ENCODE measurements at places on chromosomes 6 and 20.

- no peak for DNase-seq
Measured at GRCh38 chr6:142058551-142059290, 74.0 kb upstream of the GJE1 start.

- DNase-seq: no peak
Measured at GRCh38 chr6:134474955-134475354, 157.0 kb upstream of the SGK1 start.

DNA sequence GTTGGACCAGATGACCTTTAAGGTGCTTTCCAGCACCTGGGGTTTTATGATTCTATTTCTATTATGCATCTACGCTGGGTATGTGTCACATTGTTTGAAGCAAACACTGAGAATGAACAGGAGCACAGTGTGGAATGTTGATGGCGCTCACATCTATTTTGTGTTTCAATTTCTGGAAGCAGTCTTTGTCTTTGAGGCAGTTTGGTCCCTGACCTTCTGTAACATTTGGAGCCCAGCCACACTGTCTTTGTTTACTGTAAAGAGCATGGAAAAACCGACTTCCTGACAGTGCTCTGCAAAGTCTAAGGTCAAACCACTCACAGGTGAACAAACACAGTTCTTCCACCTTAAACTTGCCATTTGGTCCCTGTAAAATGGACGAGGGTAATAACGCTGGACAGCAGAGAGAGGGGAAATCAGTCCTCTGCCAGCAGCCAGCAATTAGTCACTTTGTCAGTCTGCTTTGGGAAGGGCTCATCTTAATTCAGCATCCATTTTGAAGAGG, 155.5 kb downstream of the PRL start:
- no peak for DNase-seq

DNA sequence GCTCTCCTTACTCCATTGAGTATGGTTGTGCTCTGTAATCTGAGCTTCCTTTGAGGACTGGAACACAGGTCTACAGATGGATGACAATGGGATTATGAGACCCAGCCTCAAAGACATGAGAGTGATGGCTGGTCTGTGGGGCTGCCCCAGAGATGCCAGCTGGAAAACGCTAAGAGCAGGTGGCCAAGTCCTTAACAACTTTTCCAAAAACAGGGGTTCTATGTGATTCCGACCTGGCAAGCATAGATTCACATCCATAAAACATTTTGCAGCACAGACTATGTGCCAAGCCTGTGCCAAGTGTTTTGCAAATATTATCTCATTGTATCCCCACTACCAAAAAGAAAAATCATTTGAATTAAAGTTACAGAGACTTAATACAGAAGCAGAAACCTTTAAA, 270.4 kb downstream of the PTPRT start:
- no peak for DNase-seq

- DNase-seq: no peak
Measured at GRCh38 chr20:17617868-17618672, 48.2 kb downstream of the DSTN start.

DNA sequence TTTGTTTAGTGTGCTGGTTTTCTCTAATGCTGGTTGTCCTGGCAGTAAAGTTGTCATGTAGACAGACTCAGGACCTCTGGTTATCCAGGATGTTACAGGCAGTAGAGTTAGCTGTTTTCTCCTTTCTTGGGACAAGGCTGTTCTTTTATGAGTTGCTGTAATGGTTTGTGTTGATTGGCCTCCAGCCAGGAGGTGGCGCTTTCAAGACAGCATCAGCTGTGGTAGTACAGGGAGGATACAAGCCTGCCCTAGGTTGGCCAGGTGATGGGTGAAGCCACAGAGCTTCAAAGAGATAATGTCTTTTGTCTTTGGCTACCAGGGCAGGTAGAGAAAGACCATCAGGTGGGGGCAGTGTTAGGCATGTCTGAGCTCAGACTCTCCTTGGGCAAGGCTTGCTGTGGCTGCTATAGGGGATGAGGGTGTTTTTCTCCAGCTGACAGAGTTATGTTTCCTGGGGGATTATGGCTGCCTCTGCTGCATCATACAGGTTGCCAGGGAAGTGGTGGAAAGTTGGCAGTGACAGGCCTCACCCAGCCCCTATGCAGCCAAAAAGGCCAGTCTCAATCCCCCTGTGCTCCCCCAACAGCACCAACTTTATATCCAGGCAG, 127.2 kb upstream of the TAB2 start:
- DNase-seq: peak; percentile 75

GRCh38 chr6:6746333-6746969, 157.9 kb downstream of the LY86 start:
- no peak for DNase-seq

- no peak for DNase-seq
Measured at GRCh38 chr6:90384720-90385119, 88.1 kb upstream of the BACH2 start.

DNA sequence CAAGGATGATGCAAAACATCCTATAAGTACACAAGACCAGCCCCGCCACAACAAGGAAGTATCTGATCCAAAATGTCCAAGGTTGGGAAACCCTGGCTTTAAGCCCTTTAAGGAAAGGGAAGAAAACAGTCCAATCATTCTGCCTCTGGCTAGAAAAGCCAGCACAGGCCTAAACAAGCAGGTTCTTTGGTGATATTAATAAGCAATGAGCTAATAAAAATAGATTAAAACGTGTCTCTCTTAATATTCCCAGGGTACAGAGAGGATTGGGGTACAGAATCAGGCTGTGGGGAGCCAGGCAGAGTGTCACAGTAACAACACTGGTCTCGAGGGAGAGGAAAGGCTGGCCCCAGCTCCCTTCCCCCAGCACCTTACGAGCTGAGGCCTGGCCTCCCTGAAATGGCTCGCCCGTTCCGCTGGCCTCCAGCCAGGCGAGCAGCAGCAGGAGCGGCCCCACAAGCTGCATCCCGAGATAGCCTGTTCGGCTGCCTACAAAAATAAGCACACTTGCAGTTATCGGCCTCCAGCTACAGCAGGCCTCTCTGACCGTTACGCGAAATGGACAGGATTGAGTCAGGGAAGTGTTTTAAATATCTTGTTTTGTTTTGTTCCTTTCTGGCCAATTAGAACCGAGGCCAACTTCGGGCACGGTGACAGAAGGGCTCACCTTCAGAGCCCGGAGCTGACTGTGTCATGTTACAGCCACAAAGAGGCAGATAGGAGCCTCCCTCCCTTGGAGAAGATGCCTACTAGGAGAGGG, 4.0 kb upstream of the ZMYND8 start:
- no peak for DNase-seq

GRCh38 chr6:30363459-30363858, 18.5 kb downstream of the RPP21 start:
- DNase-seq: no peak

DNA sequence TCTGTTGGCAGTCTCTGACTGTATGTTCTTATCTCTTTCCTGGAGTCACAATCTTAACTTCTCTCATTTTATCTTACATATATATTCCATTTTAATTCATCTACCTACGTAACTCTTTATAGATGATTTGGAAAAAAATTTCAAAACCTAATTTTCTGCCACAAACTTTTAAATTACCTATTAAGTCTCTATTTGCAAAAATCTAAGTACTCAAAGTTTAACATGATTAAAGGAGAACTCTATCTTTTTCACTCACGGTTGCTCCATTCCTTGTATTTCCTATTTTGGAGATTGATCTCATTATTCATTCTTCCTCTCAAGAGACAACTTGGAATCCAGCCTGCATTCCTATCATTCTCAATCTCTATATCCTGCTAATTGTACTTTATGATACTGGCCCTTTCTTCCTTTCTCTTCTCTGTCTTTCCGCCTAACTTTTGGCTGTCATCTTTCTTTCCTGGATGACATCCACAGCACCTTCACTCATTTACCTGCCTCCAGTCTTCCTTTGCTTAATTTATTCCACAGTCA, 1071.1 kb upstream of the CITED2 start:
- no peak for DNase-seq

- no peak for DNase-seq
Measured at GRCh38 chr20:44422083-44422482, 53.6 kb upstream of the TTPAL start.

- no peak for DNase-seq
Measured at GRCh38 chr20:44714701-44715498, at the start of gene CCN5. Gene CCN5, plus strand, starts transcription at chr20:44715369. Its CDS starts 22 bp downstream, at chr20:44715391.

DNA sequence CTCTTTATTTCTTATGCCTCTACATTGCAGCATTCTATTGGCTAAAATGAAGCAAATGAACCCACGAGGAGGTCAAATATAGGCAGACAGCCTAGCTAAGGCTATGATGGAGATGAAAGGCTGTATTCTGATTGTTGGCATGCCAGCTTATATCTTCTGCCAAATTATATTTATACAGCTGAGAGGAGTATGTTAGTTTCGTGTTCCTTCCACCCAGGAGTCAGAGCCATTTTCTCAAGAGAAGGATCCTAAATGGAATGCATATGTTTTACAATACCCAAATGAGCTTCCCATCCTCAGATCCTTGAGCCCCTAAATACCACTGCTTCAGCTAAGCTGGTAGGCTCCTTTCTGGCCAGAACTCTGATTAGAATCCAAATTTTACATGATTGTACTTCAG, 178.4 kb upstream of the HDDC2 start:
- DNase-seq: no peak

DNA sequence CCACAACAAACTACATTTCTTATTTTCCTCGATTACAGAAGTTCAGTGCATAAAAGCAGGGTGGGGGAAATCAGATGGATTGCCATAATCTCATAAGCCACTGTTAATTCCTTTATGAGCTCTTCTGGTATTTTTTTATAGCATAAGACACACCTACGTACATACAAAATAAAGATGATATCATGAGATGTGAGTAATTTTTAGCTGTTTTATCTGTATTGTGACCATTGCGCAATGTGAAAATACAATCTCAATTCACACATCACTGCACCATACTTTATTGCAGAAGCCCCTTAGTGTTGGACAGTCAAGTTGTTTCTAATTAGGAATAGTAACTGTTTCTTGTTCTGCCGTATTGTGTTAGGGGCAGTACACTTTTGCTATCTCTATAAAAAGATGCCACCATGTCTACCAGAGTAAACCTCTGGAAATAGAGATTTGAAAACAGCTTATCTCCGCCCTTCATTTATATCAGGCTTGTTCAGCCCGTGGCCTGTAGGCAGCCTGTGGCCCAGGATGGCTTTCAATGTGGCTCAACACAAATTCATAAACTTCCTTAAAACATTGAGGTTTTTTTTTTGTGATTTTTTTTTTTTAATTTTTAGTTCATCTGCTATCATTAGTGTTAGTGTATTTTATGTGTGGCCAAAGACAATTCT, 90.4 kb downstream of the FARS2 start:
- DNase-seq: no peak

- DNase-seq: no peak
Measured at GRCh38 chr6:144447472-144447871, 162.3 kb downstream of the UTRN start.

DNA sequence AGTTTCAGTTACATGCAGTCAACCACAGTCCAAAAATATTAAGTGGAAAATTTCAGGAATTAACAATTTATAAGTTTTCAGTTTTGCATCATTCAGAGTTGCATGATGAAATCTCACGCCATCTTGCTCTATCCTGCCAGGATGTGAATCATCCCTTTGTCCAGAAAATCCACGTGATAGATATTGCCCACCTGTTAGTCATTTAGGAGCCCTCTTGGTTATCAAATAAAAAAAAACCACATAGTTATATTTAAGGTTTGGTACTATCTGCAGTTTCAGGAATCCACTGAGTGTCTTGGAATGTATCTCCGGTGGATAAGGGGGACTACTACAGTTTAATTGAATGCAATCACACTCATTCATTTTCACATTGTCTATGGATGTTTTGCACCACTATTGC, 1249.0 kb upstream of the CITED2 start:
- no peak for DNase-seq

- no peak for DNase-seq
Measured at GRCh38 chr20:49646528-49646927, 67.2 kb downstream of the B4GALT5 start.

DNA sequence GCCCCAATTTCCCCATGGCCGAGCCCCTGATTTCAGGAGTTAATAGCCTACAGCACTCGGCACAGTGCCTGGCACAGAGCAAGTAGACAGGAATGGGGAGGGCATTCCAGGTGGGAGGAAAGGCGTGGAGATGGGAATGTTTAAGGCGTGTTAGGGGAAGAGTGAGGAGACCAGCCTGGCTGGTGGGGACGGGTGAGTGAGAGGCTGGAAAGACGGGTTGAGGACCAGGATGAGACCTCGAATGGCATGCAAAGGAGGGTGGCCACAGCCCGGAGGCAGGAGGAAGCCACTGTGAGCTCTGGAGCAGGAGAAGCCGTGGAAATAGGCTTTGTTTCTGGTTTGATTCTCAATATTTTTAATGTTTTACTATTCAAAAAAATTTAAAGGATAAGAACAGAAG, 49.5 kb downstream of the CEBPB start:
- no peak for DNase-seq

- DNase-seq: no peak
Measured at GRCh38 chr6:124226396-124226795, 422.7 kb downstream of the NKAIN2 start.

- no peak for DNase-seq
Measured at GRCh38 chr6:34332251-34333198, 59.9 kb downstream of the NUDT3 start.

DNA sequence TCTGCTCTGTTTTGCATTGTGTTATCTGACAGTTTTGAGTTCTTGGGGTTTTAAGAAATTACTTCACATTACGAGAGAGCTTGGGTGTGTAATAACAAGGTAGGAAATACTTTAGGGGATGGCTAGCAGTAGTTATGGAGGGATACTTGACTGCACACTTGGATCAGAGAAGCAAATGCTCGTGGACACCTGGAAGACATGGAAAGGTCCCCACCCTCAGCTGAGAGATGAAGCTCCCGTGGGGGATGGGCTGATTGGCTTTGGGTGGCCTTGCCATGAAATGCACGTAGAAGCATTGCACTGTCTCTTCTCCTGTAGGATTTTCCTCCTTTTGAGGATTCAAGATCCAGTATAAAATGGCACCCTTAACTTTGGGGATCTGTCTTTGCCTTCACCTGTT, 61.5 kb upstream of the UNC93A start:
- no peak for DNase-seq

DNA sequence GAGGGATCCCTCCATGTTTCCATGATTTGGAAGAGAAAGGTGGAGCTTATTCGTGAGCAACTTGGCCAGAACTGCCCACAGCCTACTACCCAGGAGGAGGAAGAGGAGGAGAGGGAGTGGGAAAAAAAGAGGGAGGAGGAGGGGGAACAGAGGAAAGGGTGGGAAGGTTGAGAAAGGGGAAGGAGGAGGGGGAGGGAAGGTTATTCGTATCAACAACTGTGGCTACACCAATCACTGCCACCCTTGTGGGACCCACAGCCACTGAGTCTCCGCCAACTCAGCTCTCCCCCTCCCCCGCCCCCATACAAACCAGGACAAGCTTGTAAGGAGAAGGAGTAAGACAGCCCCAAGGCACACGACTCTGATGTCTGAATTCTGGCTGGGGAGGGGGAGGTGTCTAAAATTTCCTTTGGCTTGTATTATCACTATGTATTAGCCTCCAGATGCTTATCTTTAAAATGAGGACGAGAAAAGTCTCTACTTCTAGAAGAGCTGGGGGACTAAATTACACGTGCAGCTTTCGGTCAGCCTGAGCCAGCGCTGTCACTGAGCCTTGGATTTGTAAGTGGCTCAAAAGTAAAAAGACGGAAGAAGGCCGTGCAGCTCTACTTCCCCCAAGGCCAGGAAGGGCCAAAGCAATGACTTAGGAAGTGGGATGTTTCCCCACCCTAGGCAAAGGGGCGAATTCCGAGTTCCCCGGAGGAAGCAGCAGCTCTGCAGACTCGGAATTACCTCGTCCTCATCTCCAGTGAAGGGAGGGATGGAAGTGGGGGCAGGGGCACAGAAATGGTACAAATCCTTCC, 1.0 kb downstream of the FKBP1A start:
- DNase-seq: peak; percentile 43

Data from CD4-positive, alpha-beta T cell treated with Interleukin-6 for 4 hours (primary cell).